ENCODE measurements at places on chromosomes 12 and 14.

DNA sequence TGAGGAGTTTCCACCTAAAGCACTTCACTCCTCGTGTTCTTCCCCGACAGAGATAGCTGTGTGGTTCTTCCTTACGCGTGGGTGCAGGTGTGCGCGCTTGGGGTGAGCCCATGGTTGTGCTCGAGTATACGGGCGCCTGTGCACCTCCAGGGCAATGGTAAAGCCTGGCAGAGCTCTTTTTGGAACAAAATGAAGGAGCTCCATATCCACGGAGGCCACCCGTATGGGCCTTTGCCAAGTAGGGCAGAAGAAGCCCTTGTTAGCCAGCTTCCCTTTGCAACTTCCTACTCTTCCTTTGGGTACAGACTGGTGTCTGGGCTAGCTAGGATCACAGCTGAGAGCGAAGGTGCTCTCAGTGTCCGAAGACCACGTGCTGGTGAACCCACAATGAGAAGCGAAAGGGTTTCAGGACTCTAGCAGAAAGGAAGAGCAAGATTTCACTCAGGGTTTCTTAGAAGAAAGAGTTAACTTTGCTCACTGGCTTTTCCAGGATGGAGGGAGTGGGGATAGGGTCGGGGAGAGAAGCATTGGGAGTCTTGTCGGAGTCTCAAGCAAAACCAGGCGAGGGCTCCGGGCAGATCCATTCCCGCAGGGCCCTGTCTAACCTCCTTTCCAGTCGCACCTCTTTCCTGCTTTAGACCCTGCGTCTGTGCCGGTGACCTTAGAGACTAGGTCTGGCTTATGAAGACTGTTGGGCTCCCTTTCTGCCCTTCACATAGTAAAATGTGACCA, 960 bp upstream of the LRFN5 start:
- DNase-seq = peak; percentile 64

- no peak for DNase-seq
Observed at GRCh38 chr14:50031602-50032313, 84.6 kb downstream of the VCPKMT start.

DNA sequence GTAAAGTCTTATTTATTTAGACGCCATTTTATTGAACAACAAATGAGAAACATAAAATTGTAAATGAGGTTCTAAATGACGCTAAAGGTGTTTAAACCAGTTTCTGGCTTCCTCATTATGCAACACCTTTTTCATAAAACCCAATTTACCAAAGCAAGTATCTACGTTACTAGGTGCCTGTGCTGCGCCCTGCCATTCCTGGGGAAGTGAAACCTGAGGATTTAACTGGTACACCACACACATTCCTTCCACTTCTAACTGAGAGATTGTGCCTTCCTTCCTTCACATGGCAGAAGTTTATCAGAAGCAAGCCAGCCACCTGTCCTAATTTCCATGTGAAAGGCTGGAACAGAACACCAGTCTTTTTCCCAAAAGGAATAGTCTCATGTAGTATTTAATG, 40.3 kb upstream of the GCH1 start:
- no peak for DNase-seq

DNA sequence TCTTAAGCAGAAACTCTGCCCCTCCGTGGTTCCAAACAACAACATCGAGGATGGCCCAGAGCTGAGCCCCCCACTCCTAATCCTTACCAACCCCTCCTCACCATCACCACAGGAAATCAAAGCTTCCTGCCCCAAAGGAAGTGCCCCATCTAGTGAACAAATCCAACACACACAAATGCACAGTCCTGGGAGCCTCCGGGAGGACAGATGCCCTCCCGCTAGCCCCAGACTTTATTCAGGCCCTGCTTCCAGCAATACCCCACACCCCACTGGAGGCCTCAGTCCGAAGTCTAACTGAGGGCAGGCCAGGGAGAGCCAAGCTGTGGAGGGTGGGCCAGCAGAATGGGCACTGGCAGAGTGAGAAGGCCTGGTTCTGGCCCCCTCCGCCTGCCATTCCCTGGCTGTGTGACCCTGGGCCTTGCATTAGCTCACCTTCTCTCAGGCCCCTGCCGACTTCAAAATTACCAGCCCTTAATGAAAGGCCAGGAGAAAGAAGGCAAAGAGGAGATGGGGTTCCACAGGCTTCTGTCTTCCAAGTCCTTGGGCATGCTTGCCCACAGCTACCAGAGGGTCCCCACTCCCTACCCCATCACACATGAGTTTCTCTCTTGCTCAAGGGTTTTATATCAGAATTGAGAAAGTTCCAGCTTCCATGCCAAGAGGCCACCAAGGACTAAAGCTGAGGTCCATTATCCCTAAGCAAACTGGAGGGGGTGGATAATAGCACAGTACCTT, 2.3 kb downstream of the HDAC7 start:
- DNase-seq = no peak

DNA sequence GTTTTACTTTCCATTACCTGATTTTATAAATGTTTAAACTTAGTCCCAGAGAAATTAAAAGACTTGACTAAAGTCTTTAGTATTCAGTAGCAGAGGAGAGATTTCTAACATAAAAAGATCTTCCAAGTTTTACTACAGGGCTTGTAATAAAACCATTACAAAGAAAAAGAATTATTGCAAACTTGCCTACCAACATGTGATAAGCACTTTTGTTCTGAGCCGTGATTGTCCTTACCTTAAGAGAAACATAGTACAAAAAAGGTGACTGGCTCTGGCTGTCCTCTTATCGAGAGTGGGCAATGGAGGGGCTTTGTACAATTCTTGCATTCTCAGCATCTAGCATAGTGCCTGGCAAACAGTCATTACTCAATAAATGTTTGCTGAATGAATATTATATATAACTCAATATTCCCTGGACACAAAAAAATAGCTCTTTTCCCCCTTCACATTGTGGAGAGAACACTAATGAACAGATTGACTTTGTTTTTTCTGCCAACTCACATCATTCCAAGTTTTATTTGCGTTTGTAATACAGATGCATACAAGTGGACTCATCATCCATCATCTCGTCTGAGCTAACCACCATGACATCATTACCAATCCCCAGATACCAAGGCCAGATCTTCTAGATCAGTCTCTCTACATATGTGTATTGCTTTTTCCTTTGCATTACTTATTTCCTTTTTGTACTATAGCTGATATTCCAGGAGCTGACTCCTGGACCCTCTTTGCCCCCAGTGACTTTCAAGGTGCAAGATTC, 192.8 kb upstream of the EEA1 start:
- DNase-seq = no peak

GRCh38 chr12:39503439-39503838, 60.5 kb upstream of the KIF21A start:
- DNase-seq = no peak

- no peak for DNase-seq
Observed at GRCh38 chr14:58131386-58131785, 20.6 kb downstream of the ARMH4 start.

DNA sequence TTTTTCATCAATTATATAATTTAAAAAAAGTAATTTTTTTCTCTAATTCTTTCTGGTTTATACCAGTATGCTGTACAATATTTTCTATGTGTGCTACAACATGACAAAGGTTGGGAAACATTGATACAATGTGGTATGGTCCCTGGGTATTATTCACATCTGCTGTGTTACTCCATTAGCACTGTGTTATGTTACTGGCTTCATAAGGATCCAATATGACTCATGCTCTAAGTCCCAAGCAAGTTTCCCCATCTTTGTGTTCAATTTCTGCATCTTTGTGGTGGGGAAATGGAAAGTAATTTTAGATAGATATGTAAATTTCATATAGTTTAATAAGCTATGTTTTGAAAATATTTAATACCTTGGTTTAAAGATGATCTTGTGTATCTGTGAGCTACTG, 35.8 kb downstream of the FBXO33 start:
- DNase-seq = no peak

GRCh38 chr14:71138448-71139293, 231.4 kb downstream of the PCNX1 start:
- DNase-seq = peak; percentile 7

GRCh38 chr14:70789361-70789760, 20.0 kb downstream of the MAP3K9 start:
- no peak for DNase-seq

- no peak for DNase-seq
Observed at GRCh38 chr14:33114331-33114730, 175.7 kb downstream of the NPAS3 start.

DNA sequence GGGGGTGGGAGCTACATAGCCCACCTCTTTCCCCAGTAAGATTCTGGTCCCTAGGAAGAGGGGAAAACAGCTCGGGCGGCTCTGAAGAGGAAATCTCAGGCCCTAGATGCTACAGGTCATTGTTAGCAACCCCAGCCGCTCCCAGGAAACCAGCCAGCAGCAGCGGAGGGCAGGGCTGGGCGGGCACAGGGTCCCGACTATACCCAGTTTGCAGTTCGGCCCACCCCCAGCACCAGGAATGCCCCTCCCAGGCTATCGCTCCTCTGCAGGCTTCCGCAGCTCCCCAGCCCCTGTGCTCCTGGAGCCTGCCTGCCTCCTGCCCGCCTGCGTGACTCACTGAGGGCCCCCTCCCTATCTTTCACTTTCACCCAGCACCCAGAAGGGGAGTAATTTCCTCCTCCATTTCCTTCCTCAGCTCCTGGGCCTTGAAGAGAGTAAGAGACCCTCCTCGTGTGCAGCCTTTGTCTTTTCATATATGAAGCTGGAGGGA, 27.2 kb upstream of the PNMA1 start:
- DNase-seq = no peak

GRCh38 chr12:57896434-57897201, 44.7 kb upstream of the ATP23 start:
- DNase-seq = peak; percentile 73

GRCh38 chr14:102885737-102886447, 36.6 kb upstream of the AMN start:
- DNase-seq = no peak
